Daoy (cell line): ENCODE measurements at places on chromosomes 16 and 17. TPM values are rescaled to one million over a fixed set of nuclear protein-coding genes. Genes with fewer than 3 reads are reported as not detected.

GRCh38 chr16:265711-266110 lies 10.0 kb downstream of the RGS11 start:
- no peak for DNase-seq

TEX19 gene
- total RNA-seq, result not detected in 2 replicates

EPX gene
- total RNA-seq, result not detected in 2 replicates

TEX14 gene
- not detected in 2 replicates for total RNA-seq

- DNase-seq, result no peak
Observed at GRCh38 chr17:58329035-58329809, 627 bp upstream of the TSPOAP1 start.

- no peak for DNase-seq
Observed at GRCh38 chr16:66534376-66534799, 15.5 kb downstream of the TK2 start.

ANKRD40CL gene
- not detected in 2 replicates for total RNA-seq

CRISPLD2 gene
- total RNA-seq, result 21.6 and 25.7 TPM in 2 replicates
